ENCODE measurements at places on chromosomes 11 and 22. TPM values are rescaled to one million over a fixed set of nuclear protein-coding genes. Genes with fewer than 3 reads are reported as not detected.

The EFCAB6 gene
- 13.2 TPM for total RNA-seq

The OR51B4 gene
- not detected for total RNA-seq

The MPZL3 gene
- total RNA-seq, result 22.6 TPM

DNA sequence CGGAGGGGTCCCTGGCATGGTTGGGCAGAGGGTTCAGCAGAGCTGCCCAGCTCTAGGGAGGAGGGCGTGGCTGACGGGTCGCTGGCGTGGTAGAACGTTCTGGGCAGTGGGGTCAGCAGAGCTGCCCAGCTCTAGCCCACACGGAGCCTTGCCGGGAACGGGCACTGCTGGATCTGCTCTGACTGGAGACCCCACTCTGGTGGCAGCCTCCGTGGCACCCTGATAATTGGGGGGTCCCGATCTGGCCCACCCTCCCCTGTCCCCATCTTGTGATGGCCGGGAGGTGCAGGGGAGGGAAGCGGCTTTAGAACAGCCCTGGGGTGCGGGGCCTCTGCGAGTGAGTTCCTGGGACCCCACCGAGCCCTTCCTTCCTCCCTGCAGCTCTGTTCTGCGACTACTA, 21.9 kb downstream of the MUC5AC start:
- no peak for DNase-seq

DNA sequence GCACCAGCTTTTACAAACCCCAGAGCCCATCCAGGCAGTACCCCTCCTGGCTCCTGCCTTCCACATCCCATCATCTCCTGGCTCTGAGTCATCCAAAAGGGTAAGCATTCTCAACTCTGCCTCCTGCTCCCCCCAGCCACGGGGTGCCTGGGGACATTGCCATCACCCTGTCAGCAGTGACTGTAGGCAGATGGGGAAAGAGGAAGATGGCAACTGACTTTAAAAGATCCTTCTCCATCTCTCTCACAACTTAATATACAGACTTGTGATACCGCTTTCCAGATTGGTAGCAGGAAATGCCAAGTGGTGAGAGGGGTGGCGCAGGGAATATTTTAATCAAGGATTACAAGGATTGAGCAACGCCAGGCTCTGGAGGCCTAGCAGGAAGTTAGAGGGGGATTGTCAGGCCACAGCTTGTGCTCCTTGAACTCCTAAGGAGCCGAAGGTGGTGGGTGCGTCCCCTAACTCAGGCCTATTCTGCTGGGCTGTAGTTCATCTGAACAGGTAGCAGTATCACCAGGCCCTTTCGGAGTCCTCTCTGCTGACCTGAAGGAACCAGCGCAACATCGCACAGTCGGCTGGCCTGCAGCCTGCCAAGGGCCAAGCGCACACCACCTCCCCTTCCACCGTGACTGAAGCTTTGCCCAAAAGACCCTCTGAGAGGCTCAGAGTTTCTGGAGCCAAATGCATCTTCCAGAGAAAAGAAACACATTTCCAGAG, 83.3 kb downstream of the ZC3H12C start:
- DNase-seq, result no peak

The RBFOX2 gene
- 195 TPM for total RNA-seq

GRCh38 chr11:71158936-71159335, 93.4 kb downstream of the SHANK2 start:
- no peak for DNase-seq

GRCh38 chr11:124839128-124839971, 25.9 kb upstream of the ROBO3 start:
- DNase-seq, result peak; percentile 59

DNA sequence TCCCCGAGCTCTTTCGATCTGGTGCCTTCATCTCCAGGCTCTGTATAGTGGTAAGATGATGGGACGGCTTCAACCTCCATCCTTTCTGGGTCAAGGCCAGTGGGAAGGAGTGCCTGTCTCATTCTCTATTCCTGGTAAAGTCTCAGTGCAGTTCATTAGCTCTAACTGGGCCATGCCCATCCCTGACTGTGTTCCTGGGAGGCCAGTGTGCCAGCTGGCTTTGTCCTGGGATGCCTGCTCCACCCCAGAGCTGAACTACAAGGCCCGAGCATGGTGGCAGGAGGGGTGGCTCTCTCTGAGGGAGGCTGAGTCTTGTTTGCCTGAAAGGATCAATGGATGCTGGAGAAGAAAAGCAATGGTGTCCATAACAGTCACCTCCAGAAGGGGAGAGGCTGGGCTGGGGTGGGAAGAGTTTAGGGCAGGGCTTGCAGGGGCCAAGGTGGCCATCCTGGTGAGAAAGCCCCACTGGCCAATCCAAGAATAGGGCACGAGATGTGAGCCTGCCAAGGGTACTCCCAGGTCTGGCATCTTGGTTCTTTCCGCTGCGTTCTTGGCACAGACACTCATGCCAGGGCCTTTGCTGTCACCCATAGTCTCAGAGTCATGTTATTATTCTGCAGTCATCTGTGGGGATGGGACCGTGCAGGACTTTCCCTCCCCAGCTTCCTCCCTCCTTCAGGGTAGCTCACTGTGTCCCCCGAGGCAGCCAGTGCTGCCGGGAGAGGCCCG, 60.1 kb downstream of the PARVB start:
- no peak for DNase-seq

GRCh38 chr22:47580121-47580520, 817.7 kb downstream of the TBC1D22A start:
- peak; percentile 51 for DNase-seq

GRCh38 chr11:24134879-24135589, 361.8 kb upstream of the LUZP2 start:
- no peak for DNase-seq

The AIFM3 gene
- total RNA-seq, result 0.48 TPM

DNA sequence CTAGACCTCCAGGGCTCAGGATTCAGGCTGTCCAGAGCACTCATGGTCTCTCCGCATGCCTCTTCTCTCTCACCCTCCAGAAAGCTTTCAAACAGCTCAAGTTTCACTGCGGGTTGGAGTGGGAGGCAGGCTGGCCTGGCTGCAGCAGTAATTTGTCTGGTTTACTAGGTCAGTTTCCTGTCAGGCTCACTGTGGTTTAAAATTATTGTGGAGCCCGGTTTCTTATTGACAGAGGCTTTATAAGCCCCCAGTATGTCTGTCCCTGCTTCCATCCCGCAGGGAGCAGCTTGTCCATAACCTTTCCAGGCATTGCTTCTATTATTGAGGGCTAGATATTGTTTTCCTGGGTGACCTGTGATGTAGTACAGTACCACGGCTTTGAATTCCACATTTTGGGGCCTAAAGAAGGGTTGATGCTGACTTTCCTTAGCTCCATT, 235.3 kb upstream of the SORL1-AS1 start:
- DNase-seq, result peak; percentile 40

DNA sequence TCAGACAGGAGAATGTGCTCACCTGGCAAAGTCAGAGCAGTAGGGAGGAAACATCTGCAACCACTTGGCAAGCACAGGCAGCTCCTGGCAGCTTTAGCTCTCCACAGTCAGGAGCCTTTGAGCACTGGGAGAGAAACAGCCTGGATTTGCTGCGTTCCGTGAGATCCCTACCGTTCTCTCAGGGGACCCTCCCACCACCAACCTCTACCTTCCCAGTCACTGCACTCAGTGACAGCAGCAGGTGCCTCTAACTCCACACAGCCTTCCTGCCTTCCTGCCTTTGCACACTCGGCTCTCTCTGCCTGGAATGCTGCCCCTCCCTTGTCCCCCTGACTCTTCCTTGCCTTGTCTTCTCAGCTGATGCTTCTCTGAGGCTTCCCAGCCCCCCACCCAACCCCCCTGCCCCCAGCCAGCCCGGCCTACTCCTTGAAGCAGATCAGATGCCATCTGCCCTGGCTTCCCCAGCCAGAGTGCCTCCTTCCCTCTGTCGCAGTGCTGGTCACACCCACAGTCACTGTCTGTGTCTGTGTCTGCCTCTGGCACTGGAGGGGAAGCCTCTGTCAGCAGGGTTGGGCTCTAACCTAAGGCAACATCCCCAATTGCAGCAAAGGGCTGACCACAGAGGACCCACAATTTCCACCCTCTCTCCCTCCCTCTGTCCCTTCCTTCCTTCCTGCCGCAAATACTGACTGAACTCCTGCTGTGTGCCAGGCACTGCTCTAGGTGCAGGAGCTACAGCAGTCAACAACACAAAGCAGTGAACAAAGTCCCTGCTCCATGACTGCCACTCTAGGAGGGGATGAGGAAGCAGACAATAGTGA, 14.9 kb upstream of the TSKU start:
- DNase-seq, result no peak

DNA sequence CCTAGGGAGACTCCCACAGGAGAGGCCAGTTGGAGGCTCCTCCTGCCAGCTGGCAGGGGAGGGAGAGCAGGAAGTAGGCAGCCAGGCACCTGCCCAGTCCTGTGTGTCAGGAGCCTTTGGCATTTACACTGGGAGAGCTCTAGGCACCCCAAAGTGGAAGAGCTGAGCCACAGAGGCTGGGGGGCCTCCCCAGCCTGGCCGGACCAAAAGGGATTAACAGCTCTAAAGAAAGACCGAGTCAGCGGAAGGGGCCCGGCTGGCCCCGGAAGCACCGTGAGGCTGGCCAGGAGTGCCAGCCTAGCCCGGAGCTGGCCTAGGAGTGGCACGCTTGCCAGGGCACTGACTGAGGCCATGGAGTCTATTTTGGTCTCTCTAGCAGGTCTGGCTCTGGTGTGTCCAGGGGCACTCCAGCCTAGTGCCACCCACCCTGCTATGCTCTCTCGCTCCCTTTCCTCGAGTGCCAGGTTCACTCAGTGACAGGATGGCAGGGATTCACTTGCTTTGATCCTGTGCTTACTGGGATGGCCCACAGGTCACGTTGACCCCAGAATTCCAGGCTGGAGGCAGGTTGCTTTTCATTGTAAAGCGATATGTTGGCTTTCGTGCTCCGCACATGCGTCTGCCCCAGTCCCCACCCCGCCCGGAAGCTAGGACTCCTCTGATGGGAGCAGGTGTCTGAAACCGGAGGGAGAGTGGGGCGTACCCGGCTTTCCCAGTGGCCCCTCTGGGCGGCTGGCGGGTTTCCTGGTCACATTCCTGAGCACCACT, 3.3 kb upstream of the KMT5B start:
- DNase-seq, result no peak

The OR5M3 gene
- total RNA-seq, result not detected

DNA sequence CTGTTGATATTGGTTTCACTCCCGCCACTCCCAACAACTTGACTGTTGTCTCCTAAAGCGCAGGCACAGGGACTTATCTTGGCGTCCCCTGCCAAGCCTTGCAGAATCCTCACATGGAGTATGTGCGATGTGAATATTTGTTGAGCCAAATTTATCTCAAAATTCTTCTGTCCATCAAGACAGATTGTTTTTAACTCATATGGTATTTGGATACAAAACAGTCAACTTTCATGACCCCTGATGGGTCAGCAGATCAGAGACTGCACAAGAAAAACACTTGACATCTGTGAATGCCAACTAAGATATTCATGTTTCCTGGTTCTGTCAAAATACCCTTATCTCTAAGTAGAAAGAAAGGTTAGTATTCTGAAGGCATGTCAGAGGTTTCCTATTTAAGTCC, 221.7 kb upstream of the BLID start:
- no peak for DNase-seq

GRCh38 chr11:83909579-83910534, 623.7 kb upstream of the CCDC90B start:
- no peak for DNase-seq

DNA sequence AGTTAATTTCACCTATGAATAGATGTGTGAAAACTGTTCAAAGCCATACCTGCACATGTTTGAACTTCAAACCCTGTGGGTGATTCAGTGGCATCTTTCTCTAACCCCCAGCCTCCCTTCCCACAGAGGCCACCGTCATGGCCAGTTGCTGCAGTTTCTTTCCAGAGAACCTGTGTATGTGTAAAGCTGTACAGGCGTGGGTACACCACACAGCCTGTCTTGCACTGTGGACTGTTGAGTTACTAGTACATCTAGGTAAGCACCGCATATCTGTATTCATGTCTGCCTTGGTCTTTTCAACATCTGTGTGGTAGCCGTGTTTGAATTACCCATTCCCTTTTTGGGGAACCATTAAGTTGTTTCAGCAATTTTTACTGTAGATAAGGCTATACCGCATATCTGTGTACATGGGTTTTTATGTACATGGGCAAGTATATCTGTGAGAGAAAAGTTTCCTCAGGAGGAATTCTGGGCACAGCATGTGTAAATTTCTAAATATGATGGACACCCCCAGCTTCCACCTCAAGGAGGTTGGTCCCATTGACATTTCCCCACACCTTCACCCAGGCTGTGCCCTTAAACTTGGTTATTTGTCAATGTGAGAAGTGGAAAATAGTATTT, 13.9 kb downstream of the NEAT1 start:
- no peak for DNase-seq

- no peak for DNase-seq
These were observed 113.0 kb upstream of the CLMP start for GRCh38 chr11:123308077-123308476.

DNA sequence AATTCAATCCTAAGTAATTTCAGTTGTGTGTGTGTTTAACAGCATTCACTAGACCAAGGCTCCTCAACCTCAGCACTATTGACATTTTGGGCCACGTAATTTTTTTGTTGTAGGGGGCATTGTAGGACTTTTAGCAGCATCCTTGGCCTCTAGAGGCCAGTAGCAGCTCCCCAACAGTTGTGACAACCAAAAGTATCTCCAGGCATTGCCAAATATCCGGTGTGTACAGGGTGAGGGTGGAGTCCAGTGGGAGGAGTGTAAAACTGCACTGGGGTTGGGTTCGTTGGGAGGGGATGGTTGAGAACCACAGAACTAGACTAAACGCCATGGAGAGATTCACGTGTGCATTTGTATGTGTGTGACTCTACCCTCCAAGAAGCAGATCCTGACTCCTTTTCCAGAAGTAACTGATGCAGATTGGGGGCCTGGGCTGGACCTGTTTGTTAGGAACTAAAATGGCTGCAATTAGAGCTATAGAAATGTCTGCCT, 5.9 kb upstream of the PHF21A start:
- DNase-seq, result peak; percentile 54

GRCh38 chr11:44416776-44417175, 106.8 kb upstream of the ALX4 start:
- no peak for DNase-seq

- no peak for DNase-seq
These were observed 9.4 kb upstream of the CASP12 start for GRCh38 chr11:104907521-104908185.

The LMNTD2 gene
- total RNA-seq, result 9.7 TPM

DNA sequence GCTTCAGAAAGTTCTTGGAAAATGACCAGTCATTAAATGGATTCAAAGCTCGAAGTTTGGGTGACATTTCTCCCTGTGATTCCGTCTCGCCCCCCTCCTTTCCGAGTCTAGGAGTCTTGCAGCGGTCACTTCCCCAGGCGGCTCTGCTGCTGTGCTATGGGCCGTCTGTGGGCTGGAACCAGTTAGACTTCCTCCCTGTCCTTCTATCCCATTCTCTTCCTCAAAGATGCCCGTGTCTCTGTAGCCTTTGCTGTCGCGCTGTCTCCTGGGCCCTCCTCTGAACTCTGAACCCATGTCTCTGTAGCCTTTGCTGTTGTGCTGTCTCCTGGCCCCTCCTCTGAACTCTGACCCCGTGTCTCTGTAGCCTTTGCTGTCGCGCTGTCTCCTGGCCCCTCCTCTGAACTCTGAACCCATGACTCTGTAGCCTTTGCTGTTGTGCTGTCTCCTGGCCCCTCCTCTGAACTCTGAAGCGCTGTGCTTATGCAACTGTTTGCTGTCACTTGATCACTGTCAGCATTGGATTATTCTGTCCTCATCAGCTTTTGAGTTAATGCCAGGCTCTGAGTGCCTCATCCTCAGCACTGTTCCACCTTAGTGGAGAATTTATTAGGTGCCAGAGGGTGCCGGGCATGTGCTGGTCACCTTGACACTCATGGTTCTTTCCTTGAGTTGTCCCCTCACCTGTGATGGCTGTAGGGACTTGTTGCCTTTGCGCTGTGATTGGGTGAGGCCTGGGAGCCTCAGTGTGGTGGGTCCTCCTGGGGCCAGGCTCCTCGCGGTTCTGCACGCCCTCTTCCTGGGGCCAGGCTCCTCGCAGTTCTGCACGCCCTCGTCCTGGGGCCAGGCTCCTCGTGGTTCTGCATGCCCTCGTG, 173.3 kb downstream of the TBC1D22A start:
- DNase-seq, result peak; percentile 74

Measured in lung (tissue), 17 donors.